Fibroblast of skin of left quadriceps (primary cell): ENCODE measurements at places on chromosomes 12 and 14.

DNA sequence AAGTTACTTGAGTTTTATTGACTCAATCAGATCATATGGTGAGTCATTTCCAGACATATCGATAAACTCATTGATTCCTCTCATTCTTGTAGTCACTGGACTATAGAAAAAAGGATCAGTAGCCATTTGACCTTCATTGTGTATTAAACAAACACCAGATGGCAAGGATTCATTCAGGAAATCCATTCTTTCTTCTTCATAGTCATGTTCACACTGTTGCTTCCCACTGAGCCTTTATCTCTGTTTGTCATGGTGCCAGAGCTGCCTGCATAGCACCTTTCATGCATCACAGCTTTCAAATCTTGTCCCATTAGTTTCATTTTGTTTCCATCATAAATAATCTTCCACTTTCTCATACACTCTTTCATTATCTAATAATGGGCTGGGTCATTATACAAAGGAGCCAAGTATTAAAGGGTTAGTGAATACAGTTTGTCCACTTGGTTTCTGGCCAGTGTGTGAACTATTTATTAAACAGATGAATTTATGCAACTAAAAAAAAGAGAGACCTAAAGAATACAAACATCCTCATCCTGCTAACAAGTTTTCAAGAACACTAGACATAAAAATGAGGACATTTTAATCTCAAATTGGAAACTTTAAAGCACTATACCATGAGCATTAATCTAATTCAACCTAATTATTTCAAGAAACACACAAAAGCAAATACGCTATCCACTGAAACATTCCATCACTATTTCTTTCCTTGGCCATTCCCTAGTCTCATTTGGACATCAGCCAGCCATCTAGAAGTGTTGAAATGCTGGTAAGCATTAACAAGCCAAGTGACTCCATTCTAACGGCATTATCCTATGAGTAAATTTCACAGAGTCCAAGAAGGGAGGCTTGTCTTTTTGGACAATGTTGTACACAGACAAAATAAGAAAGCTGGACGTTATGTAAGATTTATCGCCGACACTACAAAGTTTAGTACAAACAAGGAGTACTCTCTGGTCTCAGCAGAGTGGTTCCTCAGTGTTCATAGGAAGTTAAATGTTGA is 476.5 kb downstream of the FOXG1 start:
- DNase-seq, result peak; percentile 62

GRCh38 chr14:33432407-33433023 is 493.8 kb downstream of the NPAS3 start:
- DNase-seq, result peak; percentile 9

DNA sequence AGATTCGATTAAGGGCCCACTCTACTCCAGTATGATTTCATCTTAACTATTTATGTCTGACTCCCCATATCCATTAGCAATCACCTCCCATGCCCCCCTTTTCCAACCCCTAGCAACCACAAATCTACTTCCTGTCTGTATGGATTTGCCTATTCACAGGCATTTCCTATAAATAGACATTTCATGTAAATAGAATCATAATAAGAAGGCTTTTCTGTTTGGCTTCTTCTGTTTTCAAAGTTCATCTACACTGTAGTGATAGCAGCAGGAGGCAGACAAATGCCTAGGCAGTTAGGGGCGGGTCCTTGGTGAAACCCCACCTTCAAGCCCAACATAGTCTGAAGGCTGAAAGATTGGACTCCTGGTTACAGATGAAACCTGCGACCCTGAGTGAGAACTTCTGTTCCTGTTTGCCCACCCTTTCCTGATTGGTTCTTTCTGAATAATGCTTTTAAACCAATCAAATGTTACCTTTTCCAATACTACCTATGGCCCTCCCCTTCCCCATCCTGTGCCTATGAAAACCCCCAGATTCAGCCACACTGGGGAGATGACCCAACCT is 62.1 kb upstream of the HECTD1 start:
- no peak for DNase-seq

GRCh38 chr14:54025661-54026060 is 69.0 kb upstream of the BMP4 start:
- no peak for DNase-seq

DNA sequence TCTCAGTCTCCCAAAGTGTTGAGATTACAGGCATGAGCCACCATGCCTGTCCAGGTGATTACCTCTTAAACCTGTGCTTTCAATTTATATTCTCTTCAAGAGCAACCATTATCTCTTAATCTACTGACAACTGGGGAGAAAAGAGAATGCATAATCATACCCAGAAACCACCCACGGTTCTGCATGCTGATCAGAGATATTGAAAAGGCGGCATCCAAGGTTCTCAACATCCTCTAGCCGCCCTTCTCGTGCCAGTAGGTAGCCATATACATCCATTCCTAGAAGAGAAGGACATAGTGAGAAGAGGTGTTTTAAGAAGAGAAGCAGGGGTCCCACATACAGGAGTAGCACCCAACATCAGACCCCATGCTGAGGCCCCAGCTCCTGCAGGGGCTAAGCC is 20.8 kb downstream of the ANAPC7 start:
- no peak for DNase-seq

GRCh38 chr12:108806346-108806745 is 51.0 kb downstream of the SSH1 start:
- no peak for DNase-seq

DNA sequence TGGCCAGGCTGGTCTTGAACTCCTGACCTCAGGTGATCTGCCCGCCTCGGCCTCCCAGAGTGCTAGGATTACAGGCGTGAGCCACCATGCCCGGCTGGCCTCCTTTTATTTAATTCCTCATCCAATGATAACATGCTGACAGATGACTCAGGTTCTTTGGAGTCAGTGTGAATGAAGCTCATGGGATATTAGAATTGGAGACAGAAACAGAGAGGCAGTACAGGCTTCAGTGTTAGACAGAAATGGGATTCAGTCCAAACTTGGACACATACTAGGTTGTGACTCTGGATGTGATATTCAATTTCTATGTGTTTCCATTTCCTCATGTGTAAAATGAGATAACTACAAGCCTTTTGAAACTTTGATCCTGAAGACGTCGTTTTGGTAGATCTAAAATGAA is 47.3 kb downstream of the PDE3A start:
- DNase-seq, result no peak

DNA sequence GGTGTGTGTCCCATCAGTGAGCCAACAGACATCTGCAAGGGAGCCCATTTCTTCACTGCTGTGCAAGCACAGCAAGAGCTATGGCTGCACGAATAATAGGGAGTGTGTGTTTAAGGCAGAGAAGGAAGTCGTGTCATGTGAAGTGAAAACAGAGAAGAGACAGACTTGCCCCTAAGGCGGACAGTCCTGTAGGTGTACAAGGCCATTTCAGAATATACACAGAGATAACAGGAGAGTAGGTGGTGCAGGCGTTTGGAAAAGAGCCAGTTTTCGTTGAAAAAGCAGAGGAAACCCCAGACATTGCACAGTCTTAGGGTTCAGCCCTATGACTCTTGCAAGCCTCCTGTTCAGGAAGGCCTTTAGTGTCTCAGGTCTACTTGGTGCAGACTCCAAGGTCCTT is 46.3 kb upstream of the RNU6-8 start:
- no peak for DNase-seq

- DNase-seq, result no peak
Measured at GRCh38 chr12:119683816-119684215, 15.9 kb downstream of the PRKAB1 start.

- DNase-seq, result no peak
Measured at GRCh38 chr12:59583003-59583712, 12.7 kb upstream of the SLC16A7 start.

- DNase-seq, result no peak
Measured at GRCh38 chr14:23695664-23695999, 59.5 kb downstream of the DHRS2 start.

DNA sequence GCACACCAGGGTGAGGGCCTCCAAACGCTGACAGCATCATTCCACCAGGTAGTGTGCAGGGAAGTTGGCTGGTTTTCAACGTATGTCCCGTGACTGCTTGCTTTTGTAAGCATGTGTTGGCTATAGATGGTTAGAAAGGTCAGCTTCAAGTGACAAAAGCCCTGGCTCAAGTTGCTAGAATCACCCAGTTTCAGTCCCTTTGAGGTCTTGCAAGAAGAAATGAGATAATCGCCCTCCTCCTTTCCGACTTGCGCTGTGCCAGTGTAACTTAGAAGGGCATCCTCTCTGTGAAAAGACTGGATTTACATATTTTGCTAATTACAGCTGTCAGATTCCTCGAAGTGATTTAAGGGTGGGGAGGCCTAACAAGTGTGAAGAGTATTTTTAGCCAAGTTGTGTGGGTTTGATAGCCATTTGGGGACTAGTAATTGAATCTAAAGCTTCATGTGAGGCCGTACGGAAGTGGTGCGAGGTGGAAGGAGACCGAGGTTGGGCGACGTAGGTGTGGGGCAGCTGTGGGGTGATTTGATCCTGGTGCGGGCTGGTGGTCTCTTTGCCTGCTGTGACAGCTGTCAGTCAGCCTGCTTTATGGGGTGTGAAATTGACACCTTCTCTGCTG is 94.7 kb downstream of the CHST11 start:
- DNase-seq, result no peak

DNA sequence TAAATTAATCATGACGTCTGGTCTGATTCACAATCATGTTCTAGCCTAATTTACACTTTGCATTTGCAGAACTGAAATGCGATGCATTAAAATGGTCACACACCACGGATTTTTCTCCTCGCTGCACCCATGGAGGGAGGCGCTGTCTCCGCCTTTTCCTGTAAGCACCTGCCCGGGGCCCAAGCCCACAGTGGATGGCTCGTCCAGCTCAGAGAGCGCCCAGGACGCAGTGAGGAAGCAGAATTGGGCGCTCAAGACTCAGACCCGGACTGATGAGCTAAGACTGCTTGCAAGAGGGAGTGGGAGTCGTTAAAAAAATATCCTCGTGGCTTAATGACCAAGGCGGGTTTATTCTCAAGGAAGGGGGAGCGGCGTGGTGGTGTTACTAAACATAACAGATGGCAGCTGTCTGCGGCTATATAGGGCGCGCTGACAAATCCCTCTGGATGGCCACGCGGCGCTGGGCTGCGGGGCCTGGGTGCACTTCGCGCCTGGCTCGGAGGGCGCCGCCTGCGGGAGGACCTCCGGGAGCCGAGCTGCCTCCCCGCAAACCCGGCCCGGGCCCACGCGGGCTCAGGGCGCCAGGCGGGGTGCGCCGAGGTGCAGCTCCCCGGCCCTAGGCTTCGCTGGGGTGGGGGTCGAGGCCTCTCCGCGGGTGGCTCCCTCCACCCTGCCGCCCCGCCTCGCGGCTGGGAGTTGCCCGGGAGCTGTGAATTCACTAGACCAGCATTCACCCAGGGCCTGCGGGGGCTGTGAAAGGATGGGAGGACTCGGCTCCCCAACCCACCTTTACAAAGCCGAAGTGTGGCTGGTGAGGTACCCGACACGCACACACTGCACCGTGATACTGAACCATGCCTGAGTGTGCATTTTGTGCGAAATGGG is 78.7 kb downstream of the PPM1A start:
- DNase-seq, result no peak

- no peak for DNase-seq
Measured at GRCh38 chr12:30219047-30219446, 435.3 kb upstream of the TMTC1 start.

DNA sequence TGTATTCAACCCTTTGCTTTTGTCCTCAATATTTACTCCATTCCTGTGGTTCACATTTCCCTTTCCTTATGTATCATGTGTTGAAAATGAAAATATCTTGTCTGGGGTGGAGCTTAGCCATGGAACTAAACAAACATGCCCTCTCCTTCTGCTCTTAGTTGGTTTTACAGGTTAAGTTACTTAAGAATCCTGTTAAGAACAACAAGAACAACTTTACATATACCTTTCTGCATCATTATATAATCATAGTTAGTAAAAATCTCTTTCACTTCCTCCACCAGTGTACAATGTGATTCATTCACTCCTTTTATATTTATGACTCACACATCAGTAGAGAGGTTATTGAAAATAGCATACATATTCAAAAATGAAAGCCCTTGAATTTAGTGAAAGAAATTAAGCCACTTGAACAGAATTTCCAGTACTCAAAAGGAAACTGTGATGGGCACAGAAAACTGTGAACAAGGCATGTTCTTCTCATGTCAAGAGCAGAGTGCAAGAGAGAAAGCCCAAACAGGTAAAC is 307.7 kb downstream of the CCDC91 start:
- no peak for DNase-seq

DNA sequence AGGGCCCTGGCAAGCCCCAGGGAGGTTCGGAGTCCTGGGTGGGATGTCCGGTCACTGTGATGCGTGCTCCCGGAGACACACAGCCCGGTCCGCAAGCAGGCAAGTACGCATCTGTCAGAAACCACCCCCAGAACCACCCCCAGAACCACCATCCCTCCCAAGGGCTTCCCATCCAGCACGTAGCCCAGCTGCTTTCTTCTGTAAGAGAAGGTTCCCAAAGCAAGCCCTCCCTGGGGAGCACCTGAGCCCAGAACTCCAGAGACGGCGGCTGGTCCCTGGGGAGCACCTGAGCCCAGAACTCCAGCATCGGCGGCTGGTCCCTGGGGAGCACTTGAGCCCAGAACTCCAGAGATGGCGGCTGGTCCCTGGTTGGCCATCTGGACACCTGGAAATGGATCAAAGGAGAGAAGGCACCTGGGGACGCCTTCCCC is 2.6 kb upstream of the FBRSL1 start:
- no peak for DNase-seq

DNA sequence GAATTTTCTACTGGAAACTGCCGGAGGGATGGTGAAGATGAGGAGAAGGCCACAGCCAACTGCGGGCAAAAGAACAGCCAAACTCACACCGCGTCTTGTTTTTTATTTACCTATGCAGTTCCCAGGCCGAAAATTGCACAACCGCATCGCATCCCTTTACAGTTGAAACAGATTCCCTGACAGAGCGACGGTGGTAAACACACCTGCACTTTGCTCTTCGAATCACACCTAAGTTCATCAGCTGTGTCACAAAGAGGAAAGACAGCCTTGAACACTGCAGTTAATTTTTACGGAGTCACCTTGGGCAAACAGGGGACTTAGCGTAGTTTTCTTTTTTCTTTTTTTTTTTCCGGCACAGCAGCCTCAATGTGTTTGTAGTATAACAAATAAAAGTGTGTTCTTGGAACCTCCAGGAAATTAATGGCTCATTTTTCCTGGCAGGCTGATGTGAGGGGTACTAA is 272.0 kb upstream of the DIO3 start:
- no peak for DNase-seq

- no peak for DNase-seq
Measured at GRCh38 chr14:21840765-21841164, 167.1 kb upstream of the OR4E1 start.

GRCh38 chr14:102314242-102315011 is 5.1 kb upstream of the ZNF839 start:
- peak; percentile 42 for DNase-seq

- DNase-seq, result no peak
Measured at GRCh38 chr12:121581686-121582429, 1.0 kb upstream of the KDM2B start.

GRCh38 chr12:101967506-101967905 is 90.1 kb downstream of the DRAM1 start:
- DNase-seq, result no peak

- no peak for DNase-seq
Measured at GRCh38 chr14:102768223-102769048, 8.8 kb upstream of the TRAF3 start.

DNA sequence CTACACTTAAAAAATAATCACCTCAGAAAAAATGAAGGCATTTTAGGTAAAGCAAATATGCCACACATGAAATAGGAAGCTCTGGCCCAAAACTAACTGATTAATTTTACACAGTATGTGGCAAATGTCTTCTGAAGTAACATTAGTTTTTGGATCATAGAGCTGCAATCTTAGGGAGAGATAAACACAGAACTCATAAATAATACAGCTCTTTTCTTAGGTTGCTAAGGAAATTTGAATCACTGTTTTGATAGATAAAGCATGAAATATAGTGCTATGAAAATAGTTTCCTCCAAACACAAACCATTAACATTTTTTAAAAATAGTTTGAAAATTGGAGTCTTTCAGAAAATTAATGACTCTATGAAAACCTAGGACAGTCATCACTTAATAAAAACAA is 15.0 kb downstream of the RASSF9 start:
- DNase-seq, result no peak
